ENCODE measurements at places on chromosomes 5 and 9.

- DNase-seq, result no peak
Observed at GRCh38 chr5:111233052-111233374, 8.8 kb downstream of the CAMK4 start.

GRCh38 chr5:67437905-67438845 lies 241.6 kb upstream of the CD180 start:
- no peak for DNase-seq

GRCh38 chr9:6219981-6220380 lies 4.4 kb downstream of the IL33 start:
- DNase-seq, result no peak

GRCh38 chr5:91126448-91126847 lies 256.7 kb downstream of the ARRDC3 start:
- no peak for DNase-seq

GRCh38 chr5:37496902-37497445 lies 117.9 kb downstream of the WDR70 start:
- no peak for DNase-seq

- DNase-seq, result no peak
Observed at GRCh38 chr5:176934309-176934930, 35.3 kb upstream of the HK3 start.

- DNase-seq, result no peak
Observed at GRCh38 chr5:8905021-8905420, 640.9 kb downstream of the SEMA5A start.

DNA sequence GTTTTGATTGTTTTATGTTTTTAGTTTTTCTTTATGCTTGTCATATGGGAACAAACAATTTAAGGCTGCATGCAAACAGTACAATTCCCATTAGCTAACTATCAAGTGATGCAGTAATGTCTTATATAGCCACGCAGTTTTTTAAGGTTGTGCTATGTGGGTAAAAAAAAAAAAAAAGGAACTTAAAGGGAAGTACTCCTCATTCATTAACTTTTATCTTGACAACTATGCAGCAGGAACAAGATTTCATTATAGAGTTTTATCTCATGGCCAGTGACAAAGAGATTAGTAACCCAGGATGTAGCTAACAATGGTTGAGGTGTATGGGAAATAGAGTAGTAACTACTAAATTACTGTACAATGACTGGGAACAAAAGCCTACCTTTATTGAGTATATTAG lies 1008.2 kb upstream of the CDH9 start:
- no peak for DNase-seq

DNA sequence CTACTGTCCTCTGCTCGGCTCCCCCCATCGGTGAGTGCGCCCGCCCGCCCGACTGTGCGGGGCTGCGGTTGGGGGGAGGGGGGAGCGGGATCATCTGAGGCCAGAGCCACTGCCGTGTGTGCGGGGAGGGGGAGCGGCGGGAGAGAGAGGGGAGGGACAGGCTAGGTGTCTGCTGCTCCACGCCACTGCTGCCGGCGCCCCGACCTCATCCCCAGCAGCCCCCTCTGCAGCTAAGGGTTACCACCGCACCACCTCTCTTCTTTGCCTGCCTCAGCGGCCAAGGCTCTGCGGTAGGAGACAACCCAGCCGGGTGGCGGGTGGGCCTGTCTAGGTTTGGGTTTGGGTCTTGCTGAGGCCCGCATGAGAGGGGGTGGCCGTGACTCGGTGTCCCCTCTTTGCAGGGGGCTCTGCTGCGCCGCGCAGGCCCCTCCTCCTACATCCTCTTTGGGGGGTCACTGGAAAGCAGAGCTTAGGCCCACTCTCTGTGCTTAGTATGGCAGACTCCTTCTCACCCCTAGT lies 670 bp upstream of the PURA start:
- DNase-seq, result no peak

DNA sequence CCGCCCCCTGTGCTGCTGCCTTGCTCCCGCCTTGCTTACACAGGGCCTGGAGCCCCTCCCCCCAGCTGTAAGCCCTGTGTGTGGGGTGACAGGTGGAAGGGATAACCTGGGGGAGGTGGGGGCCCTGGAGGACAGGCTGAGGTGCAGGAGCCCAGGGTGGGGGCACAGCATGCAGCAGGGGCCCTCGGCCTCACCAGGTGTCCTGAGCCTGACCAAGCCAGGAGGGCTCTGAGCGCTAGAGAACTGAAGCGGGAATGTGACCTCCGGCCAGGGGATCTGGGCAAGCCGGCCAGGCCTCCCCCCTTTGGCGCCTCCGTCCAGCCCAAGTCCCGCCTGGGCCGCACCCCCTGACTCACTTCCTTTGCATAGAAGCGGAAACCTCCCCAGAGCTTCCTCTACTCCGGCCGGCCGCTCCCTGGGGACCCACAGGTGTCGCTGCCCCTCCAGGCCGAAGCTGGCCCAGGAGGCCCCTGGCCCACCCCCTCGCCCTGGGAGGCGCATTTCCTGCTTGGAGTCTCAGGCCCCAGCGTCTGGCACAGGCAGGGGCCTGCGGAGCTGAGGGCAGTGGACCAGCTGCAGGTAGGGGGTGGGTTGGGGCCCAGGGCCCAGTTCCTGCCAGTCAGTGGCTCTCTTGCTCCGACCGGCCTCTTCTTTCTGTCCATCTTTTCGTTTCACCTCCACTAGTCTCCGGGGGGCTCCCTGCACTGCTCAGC lies at the start of gene TOR4A:
Gene TOR4A (plus strand): TSS at position 398 of the 713 bp plus-strand sequence. CDS start 964 bp downstream, outside the sequence.
- DNase-seq, result no peak

GRCh38 chr5:157252711-157253465 lies 13.0 kb upstream of the CYFIP2 start:
- DNase-seq, result no peak

DNA sequence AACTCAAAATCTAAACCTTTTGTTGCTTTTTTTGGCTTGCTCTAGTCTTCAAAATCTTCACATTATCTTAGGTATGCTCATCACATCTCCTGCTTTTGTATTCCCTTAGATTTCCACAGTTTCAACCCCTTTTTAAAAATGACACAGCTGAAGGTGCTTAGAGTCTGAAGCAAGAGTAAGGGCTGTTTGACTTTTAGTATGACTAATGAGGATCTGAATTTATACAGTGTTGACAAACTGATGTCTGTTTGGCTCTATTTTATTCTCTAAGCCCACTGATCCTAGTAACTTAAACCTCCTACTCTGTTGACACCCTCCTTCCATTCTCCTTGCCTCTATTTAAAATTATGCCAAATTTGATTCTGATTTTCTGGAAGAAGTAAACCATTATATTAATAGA lies 200.1 kb downstream of the MCTP1 start:
- no peak for DNase-seq

DNA sequence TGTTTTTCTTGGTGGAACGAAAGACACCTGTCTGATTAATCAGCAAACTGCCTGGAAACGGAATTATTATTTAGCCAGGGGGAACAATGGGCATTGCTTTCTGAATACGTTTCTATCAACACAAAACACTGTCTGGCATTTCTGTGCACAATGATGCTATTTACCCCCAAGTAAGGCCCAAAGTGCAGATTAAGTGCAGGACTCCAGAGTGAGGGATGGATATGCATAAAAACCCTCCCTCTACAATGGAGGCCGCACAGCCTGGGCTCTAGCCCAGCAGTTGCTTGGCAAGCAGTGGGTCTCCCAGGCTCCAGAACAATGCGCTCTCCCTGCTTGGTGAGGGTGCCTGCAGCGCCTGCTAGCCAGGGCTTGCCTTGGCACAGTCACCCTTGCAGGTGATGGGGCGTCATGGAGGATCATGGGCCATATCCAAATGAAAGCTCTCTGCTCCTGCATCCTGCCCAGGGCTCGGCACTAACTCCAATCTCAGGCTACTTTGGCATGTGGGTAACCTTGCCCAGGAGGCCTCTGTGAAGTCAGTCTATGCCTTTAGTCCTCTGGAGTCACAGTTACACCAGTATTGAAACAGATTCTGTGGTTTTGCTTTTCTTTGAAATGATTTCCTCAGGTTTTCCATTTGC lies 11.5 kb upstream of the SPATA24 start:
- DNase-seq, result peak; percentile 66

- no peak for DNase-seq
Observed at GRCh38 chr5:61687371-61687770, 355.3 kb downstream of the ZSWIM6 start.

DNA sequence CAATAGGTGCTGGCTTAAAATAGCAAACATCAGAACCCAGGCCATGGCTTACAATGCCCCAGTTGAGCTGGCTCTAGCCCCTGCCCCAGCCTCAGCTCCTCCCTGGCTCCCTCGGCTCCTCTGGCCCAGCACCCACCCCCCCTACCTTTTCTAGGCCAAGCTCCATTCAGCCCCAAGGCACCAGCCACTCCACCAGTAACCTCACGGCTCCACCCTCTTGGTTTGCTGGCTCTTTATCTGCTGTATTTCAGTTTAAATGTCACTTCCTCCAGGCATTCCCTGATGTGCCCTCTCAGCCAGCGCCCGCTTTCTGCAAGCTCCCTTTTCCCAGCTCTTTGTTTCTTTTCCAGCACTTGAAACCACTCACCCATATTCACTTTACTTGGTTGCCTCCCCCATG lies 10.6 kb downstream of the C1QTNF2 start:
- no peak for DNase-seq

DNA sequence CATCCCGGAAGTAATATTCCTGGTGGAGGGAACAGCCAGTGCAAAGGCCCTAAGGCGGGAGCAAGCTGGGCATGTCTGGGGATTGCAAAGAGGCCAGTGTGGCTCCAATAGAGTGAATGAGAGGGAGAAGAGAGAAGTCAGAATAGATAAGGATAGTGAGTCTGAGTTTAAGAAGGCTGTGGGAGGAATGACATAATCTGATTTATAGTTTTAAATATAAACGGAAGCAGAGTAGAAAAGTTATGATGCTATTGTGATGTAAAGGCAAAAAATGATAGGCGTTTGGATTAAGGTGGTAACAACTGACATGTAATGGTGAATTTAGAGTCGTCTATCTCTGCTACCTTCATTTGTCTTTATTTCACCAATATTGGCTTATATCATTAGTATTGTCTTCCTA lies 351.0 kb downstream of the ARRDC3 start:
- no peak for DNase-seq

GRCh38 chr9:13823026-13823425 lies 490.9 kb downstream of the NFIB start:
- no peak for DNase-seq

GRCh38 chr5:102719886-102720285 lies 35.2 kb upstream of the PAM start:
- peak; percentile 71 for DNase-seq

DNA sequence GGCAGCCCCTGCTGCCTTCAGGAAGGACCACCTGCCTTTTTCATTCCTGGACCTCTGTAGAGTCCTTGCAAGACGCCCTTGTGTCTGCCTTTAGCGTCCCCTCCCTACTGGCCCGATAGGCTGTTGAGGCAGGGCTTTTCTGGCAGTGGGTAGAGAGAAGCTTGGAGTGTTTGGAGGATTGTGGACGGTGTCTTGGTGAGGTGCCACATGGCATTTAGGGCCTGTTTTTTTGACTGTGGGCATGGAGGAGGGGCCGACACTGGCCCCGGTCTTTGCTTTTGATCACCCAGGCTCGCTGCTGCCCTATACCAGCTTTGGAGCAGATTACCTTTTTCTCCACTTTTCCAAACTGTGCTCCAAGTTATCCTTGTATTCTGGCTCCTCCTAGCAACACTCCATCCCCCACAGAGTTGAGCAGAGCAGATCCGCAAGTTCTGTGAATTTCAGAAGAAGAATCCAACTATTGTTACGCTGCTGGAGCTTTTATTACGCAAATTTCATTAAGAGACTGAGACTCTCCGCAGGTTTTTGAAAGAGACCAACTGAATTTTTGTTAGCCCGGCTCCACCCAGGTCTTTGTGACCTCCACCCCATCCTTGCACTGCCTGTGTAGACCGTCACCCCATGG lies 34.8 kb upstream of the PRDM12 start:
- DNase-seq, result peak; percentile 69

DNA sequence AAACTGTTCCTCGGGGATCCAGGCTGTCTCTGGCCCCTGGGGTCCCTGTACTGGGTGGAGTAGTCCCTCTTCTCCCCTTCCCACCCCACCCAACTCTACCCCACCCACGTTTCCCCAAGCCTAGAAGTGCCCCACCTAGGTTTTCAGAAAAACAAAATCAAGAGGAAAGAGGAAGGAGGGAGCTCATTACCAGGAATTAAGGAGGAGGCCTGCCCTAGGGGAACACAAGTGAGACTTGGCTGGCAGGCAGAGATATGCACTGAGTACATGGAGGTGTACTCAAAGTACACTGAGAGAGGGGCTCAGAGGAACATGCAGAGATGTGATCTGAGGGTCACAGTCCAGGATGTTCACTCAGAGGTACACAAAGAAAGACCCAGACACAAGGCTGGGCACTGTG lies 10.2 kb downstream of the AQP3 start:
- DNase-seq, result no peak

DNA sequence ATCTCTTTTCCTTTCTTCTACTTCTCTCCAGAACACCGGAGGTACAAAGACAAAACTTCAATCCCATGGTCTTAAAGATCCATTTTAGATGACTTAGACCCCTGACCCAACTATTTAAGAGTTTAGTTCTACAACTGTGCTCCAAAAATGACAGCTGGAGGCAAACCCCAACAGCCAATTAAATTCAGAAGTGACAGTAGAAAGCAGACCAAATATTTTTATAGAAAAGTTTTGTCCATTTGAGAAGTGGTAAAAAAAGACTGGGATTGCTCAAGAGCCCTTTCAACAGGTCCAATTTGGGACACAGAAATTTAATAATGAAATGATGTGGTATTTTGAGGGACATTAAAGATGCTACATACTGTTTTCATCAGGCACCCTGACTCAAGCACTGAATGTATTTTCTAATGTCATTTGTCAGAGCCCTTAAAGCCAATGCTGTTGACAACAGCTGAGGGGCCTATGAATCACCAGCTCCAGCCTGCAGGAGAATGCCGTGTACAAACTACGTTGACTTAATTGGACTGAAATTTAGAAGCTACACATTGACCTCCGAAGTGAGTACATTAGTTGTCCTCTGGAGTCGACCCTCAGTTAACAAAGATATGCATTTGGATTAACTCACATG lies 147.5 kb upstream of the PIK3R1 start:
- DNase-seq, result no peak

DNA sequence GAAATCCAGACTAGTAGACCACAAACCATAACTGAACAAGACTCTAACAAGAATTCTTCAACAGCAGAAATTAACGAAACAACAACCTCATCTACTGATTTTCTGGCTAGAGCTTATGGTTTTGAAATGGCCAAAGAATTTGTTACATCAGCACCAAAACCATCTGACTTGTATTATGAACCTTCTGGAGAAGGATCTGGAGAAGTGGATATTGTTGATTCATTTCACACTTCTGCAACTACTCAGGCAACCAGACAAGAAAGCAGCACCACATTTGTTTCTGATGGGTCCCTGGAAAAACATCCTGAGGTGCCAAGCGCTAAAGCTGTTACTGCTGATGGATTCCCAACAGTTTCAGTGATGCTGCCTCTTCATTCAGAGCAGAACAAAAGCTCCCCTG lies 68.6 kb downstream of the VCAN start:
- no peak for DNase-seq

DNA sequence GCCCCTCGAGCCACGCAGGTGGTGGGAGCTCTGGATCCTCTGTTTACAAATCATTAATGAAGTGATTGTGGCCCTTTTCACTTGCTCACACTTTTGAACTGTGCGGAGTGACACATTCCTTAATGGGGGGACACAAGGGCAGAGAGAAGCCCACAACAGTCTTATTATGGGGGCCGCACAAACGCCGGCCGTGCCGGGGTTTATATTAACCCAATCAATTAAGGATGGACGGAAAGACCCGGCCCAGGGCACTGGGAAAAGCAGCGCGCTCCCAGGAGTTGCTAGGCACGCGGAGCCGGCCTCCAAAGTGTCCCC lies 634.8 kb downstream of the IRX1 start:
- DNase-seq, result no peak

GRCh38 chr9:133515615-133516255 lies 9.0 kb downstream of the MYMK start:
- no peak for DNase-seq

Data from HAP-1 (cell line).